CD4-positive, alpha-beta T cell treated with Interleukin-6 at 100 ng/mL for 8 hours (primary cell): ENCODE measurements at places on chromosomes 1 and 21.

DNA sequence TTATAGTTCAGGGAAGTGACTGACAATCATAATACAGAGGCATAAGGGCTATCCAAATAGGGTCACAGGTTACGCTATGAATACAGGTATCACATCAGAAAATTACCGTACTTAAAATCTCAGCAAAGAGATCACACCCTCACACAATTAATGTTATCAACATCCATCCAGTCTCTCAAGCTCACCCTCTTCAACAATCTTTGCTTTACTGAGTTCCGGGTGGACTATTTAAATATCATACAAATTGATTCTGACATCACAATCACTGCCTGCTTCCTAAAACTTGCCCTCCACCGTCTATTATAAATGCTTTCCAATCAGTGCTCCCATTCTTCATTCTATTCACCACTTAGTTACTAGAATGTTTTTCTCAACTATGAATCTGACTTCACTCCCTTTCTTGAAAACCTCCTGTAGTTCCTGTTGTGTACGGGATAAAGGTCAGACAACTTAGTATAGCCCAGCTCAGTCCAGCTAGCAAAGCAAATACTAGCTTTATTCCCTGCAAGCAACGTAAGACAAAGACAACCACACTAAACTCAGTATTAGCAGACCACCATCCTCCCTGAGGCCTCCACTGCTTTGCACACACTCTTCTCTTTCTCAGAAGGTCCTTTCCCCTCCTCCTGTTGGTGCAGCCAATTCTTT is 398.7 kb downstream of the SMYD3 start:
- no peak for DNase-seq

- no peak for DNase-seq
Measured at GRCh38 chr1:7676274-7676945, 94.7 kb upstream of the VAMP3 start.

DNA sequence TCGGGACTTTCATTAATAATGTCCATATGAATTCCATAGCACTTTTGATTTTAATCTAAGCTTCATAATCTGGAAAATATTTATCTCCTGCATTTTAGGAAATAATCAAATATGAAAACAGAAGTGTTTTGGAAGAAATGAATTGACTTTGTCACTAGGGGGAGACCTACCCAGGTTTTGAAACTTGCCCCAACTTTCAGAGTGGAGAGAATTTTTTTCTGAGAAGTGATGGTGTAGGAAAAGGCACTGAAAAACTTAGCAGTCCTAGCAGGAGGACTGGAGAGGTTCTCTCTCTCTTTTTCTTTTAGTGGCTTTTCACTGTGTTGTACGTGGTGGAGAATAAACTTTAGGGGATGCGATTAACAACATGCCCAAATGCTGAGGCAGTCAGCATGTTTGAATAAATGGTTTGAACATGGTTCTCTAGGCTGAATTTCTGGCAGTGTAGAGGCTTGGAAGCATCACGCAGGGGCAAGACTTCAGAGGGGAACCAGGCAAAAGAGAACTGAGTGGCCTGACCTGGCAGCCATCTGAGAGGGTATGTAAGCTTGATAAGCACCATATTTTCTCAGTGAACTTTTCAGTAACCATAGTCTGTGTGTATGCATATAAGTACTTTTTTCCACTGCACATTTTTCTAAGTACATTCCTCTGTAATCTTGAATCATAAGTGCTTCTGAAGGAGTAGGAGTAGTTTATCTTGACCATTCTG is 68.3 kb upstream of the NEK7 start:
- peak; percentile 37 for DNase-seq

GRCh38 chr1:12548279-12548972 is 69.6 kb downstream of the DHRS3 start:
- no peak for DNase-seq

DNA sequence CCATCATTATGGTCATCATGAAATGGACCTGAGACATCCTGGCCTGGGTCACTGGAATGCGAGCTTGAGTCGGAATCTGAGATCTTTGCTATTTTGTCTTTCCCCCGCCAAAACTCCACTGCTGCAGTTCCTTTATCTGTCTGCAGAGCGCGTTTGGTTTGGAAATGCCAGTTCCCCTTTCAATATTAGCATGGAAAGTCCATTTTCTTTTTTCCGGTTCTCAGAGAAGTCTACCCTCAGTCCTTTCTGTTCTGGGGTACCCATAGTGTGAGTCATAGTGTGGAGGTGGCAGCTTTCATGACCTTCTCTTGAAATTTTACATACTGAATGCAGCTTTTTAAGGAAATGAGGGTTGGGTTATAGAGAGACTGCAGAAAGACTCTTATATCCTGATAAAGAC is 14.6 kb downstream of the CACNA1E start:
- no peak for DNase-seq

GRCh38 chr1:87329051-87329525 is 408 bp downstream of the LMO4 start:
- peak; percentile 18 for DNase-seq

- no peak for DNase-seq
Measured at GRCh38 chr1:93467606-93468005, 19.7 kb downstream of the FNBP1L start.

- DNase-seq: no peak
Measured at GRCh38 chr1:169681140-169681539, 30.3 kb downstream of the SELL start.

- no peak for DNase-seq
Measured at GRCh38 chr21:44521928-44522752, 17.9 kb downstream of the KRTAP10-1 start.

DNA sequence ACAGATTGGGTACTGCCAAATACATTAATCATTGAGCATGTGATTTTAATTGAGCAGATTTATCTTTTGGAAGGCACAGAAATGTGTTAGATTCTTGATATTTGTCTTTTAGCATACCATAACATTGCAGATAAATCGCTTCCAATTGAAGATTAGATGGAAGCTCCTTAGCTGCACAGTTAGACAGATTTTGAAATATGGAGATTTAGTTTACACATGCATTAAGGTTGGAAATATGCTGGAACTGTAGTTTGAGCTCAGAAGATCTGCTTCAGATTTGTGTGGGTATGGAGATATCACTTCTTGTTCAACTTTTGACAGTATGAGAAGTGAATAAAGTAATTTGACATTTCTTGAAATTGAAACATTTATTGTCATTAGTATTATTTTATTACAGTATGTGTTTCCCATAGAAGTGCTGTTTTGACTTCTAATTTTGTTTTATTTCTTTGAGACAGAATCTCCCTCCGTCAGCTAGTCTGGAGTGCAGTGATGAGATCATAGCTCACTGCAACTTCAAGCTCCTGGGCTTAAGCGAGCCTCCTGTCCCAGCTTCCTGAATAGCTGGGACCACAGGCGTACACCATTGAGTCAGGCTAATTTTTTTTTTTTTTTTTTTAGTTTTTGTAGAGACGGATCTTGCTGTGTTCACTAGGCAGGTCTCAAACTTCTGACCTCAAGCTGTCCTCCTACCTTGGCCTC is 29.1 kb downstream of the THRAP3 start:
- DNase-seq: no peak

DNA sequence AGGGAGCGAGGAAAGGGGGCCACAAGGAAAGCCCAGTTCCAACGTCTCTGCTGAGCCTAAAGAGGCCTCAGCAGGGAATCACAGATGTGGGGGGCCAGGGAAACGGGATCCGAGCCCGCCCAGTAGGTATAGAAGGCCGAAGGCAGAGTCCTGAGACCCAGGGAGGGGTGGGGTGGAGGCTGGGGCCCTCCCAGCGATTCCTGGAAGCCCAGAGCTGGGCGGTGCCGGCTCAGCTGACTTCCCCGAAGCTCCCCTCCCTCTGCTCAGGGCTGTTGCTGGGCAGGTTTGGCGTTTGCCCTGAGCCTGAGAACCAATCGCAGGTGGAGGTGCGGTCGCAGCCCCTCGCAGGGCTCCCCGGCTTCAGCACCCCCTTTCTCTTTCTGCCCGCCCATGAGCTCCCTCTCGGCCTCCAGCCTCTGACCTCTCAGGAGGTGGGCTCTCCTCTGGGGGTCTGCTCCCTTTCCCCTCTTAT is 12.8 kb downstream of the ADAMTSL4 start:
- peak; percentile 91 for DNase-seq

- no peak for DNase-seq
Measured at GRCh38 chr1:157628773-157629172, 30.9 kb upstream of the FCRL4 start.

DNA sequence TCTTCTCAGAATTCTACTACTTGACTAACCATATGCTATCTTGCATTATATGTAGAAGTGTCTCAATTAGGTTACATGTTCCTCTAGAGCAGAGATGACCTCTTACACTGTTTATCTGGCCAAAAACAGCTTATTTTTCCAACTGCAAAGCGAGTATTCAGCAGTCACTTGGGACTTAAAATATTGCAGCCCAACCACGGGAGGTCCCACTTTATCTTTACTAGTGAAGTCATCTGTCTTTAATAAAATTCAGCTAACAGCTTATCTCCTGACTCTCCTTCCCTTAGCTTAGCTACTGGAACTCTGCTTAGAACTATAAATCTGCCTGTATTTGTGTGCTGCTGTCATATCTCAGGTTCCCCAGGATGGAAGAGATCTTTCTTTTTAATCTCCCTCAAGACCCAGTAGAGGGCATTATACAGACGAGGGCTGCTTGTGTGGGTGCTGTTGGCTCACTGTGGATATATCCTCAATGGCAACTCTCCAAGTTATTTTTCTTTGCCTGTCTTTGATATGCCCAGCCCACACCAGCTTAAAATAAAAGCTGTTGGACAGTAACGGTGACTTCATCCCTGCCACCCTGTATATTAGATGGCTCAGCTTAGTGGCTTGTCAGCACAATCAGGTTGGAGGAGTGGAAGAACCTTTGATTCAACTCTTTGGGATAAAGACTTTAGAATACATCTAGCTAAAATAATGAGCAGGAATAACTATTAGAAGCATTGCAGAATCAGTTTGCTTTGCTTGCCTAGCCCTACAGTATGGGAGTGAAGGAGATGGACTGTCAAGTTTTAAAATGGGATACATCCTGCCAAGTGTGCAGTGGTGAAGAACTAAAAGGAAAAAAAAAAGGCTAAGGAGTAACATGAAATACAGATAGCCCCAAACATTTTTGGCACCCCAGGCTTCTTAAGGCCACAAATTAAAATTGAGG is 9.6 kb downstream of the ENSA start:
- DNase-seq: peak; percentile 28

GRCh38 chr21:19995253-19995652 is 1003.0 kb upstream of the NCAM2 start:
- DNase-seq: no peak

DNA sequence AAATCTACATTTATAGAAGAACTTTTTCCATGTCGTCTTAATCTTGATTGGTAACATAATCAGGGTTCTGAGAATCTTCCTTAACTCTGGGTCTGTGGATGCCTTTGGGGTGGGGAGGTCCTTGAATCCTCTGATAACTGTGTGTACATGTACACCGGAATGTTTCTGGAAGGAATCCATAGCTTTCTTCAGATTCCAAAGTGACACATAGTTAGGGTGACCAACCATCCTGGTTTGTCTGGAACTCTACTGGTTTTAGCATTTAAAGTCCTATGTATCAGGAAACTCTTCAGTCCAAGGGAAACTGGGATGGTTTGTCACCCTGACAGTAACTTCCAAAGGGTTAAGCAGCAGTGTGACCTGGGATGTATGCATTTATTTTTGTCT is 16.8 kb downstream of the STRIP1 start:
- no peak for DNase-seq

DNA sequence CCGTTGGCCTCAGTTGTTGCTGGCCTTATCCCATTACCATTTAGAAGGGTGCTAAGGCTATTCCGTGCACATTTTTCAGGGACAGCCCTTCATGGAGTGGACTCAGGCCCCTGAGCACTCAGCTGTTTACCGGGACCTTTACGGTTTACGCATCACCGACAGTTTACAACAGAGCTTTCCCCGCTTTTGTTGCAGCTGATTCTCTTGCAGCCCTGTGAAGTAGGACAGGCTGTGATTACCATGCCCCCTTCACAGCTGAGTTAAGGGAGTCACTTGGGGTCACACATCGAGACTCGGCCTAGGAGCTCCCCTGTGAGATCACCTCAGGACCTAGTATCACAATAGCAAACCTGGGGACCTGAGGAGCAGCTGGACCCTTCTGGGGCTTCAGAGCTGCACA is 41.9 kb downstream of the PTPRF start:
- no peak for DNase-seq

DNA sequence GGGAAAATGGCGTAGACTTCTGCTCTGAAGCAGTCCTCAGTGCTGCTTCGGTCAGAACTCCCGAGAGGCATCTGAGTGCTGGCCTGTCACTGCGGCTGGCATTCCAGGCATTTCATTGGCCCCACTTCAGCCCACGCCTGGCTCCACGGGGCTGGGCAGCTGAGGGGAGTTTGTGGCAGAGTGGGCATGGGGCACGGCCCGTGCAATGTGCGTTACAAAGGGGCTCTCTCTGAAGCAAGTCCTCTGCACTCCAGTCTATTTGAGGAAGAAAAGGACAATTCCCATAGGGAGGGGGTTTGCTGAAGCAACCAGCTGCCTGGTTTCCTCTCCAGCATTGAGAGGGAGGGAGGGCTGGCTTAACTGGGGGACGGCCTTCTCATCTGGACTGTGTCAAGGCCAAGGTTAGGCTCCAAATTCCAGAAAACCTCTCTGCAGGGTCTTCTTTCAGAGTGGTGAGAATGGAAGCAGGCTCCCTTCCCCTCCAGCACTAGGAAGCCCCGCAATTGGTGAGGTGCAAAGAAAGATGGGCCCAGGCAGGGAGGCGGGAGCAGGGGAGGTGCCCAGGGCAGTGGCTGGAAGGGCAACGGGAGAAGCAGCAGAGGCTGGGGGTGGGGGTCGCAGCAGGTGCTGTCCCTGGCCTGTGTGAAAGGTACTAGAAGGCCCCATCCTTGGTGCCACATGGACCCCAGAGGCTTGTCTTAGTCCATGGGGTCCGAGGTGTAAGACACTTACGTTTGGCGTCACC is 21.1 kb upstream of the GPR157 start:
- no peak for DNase-seq

DNA sequence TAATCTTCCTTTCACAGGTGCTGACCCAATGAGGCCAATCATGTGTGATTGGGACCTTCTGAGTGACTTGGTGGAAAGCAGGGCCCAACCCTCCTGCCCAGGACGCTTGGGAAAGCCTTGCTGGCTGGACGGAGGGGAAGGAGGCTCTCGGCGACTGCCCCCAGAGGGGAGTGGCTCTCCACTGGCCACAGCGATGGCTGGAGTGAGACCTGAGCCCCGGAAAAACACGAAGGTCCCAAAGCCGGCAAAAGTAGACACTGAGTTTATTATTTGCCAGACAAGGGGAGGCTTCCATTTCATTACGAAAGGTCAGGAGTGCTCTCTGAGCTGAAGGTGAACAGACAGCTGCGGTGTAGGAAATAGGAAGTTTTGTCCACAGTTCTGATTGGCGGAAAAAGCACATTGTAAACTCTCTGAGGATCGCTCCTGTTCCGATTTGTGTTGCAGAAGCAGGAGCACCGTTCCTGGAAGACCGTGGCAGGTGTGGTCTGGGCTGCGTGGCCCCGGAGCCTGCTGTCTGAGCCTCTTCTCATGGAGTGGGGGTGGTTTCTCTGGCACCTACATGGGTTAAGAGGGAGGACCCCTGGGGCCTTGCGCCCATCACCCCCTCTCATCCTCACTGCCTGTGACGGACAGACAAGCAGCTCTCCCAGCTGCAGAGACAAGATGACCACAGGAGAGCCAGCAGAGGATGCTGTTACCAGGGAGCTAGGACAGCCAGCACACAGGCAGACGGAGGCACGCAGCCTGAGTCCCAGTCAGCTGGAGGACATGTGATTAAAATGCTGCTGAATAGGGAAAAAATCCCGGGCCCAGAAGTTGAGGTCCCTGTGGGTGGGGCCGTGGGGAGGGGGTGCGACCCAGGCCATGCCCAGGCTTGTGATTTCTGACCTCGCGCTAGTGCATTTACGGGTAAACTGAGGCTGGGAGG is 41.5 kb downstream of the KRTAP10-1 start:
- no peak for DNase-seq

GRCh38 chr1:244162786-244163530 is 111.9 kb downstream of the ZBTB18 start:
- DNase-seq: no peak

GRCh38 chr1:51284487-51284954 is 45.8 kb downstream of the TTC39A start:
- DNase-seq: no peak
